ENCODE measurements at places on chromosomes 5 and 9.

DNA sequence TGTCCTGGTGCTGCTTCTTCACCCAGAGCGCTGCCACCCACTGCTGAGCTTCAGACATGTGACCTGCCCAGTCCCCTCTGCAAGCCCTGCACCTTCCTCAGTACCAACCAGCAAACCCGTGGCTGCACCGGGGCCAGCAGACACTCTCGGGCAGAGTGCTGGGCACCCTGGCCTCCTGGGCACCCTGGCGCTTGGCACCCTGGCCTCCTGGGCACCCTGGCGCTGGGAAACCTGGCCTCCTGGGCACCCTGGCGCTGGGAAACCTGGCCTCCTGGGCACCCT, 31.7 kb upstream of the SLC12A7 start:
- DNase-seq, result no peak

DNA sequence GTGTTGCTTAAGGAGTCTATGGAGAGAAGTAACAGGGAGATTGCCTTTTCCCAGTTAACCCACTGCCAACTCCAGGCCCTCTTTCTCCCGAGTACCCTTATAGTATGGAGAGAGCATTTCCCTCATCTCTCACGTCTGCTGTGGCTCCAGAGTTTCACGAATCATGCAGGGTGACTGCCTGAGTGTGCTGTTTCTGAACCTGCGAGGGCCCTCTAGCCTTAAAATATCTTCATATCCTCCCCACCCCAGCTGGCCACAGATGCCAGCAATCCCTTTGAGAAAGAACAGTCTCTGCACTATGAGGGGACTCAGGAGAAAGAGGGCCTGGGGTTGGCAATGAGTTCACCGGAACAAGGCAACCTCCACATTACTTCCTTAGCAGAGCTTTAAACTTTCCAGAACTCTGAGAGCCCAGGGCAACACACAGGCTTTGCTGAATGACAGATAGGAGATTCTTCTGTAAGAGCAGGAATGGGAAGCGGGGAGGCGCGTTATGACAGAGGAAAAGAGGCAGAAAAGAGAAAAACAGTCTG, 81.6 kb upstream of the ANKH start:
- no peak for DNase-seq

DNA sequence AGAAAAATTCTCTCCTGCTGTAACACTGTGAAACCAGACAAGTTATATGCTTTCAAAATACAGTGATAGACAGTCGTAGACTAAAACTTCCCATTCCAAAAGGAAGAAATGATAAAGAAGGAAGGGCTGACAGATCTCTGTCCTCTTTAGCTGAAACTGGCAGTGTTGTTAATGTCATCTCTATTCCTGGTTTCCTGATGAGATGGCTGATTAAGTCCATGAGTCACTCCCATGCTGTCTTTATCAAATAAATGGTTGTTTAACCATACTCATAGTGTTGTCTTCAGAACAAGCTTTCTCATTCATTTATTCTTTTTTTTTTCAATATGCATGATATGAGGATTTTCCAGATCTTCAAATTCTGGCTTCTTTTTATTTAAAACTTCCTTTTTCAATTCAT, 952.2 kb upstream of the WWC1 start:
- DNase-seq, result no peak

DNA sequence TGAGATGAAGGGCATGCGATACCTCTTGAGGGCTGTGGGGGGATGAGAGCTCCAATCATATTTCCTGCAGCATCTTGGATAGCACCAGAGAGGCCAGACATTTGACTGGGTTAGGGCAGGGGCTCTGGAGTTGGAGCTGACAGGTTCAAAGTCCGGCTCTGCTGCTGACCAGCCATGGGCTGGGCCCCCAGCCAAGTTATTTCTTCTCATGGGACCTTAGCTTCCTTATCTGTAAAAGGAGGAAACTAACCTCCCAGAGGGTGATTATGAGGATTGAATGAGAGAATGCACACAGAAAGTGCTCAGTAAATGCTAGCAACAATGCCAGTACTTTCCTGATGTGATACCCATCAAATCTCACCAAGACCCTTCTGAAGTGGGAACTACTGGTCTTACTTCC, 65.2 kb upstream of the SLC25A51 start:
- no peak for DNase-seq

DNA sequence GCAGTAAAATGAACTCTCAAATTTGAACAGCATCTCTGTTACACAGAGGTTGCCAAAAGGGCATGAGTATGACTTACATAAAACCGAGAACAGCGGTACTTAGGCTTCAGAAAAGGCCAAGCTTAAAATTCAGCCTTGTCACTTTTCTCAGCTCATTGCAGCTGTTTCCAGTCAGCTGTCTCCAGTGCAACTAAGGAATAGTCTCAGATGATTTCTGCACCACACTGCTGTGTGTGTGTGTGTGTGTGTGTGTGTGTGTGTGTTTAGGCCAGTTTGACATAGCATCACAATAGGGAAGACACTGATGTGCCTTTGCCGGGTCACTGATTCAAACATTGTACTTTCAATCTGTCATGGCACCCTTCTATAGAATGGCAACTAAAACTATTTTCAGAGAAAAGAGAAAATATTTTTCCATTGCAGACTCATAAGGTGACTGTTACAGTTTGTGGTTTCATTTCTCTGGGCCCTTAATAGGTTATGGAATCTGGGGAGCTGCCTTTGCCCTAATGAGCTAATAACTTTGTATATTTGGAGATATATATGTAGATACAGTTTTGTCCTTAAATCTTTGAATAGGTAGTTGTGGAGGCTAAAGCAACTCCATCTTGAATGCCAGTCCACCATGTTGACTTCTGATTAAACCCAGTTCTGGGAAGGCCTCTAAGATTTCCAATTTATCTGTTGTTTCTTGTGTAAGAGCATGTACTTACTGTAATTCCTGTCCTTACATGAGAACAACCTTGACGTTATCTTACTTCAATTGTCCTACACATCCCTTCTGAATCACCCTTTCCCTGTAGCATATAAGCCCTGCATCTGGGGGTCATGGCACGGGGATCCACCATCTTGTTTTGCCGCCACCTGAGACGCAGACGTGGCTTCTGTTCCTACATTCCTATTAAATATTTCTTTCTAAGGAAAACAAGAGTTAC, 4.5 kb downstream of the LSM11 start:
- no peak for DNase-seq

DNA sequence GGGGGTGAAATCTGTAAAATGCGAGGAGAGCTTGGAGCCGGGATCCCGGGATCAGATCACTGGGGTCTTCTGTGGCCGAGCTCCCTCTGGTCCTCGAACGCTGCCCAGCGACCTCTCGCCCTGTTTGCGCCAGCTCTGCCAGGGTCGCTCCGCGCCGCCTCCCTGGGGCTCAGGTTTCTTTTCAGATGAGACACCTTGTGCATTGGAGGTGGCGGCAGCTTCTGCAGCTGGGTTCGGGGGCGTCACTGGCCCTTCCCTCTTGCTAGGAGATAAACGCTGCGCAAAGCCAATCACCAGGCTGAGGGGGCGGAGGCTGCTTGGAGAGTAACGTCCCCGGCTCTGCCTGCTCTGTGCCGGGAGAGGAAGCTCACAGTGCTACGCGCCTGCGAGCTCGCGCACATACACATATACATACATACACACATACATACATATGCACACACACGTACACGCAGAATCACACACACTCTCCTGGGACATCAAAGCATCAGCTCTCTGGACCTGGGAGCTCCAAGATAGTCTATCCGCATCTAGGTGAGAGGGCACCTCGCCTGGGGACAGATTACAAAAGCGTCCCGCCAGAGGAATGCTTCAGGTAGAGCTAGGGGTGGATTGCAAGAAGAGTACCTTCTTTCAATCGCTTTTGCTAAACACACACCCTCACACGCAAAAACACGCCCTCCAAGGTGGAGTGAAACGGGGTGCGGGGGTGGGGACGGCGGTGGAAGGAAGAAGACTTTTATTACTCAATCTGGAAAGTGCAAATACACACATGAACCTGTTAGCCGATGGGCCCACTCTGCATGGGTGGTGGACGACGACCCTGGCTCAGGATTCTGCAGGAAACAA, at the start of gene ST8SIA4:
ST8SIA4 (minus strand) TSS at position 244 of the 849 bp plus-strand sequence. CDS start 327 bp downstream, outside the sequence.
- peak; percentile 95 for DNase-seq

DNA sequence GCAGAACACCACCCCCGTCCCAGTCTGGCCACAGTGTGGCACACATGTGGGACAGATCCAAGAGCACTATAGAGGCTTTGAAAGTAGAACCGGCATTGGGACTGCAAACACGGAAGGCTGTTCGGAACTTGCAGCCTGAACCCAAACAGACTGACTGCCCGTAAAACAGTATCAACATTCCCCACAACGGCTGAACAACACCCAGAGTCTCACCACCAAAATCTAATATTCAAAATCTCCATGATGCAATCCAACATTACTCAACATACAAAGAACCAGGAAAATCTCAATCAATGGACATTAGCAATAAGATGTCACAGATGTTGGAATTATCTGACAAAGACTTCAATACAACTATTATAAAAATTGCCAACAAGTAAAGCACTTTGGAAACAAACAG, 82.3 kb downstream of the ROR2 start:
- no peak for DNase-seq
